ENCODE measurements at places on chromosomes 11 and 22.

- peak; percentile 69 for DNase-seq
Observed at GRCh38 chr22:26585104-26585790, 4.7 kb downstream of the TPST2 start.

GRCh38 chr11:61694946-61695706, 14.9 kb downstream of the DAGLA start:
- DNase-seq, result no peak

GRCh38 chr22:21948824-21949568, 3.7 kb downstream of the PPM1F start:
- DNase-seq, result no peak

DNA sequence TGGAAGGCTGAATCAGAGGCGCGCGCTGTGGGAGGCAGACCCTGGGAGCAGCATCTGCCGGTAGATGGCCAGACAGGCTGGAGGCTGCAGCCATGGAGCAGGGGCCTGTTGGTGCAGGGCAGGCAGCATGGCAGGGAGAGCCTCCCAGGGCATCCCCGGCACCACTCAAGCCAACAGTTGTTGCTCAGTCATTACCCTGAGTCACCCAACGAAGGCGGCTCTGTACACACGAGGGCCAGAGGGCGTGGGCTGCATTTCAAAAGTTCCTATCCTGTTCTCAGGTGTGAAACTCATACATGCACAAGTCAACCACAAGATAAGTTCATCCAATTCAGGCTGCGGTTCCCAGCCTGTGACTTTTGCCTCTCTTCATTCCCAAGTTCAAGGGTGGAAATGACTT, 2.6 kb downstream of the ANO1 start:
- no peak for DNase-seq

DNA sequence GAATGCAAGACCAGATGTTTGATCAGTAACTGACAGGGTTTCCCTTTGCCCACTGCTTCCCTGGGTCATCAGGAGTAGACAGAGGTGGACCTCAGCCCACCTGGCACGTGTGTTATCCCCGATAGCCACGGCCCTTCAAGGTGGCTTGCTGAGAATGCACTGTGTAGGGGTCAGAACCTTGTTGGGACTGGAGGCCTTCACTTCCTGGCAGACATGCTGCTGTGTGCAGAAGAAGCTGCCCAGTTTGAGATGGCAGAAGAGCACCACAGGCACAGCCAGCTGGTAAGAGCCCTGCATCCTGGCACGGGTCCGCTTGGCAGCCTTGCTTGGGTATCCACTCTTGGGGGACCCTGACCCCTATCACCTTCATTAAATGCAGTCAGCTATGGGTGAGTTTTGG, 81.8 kb downstream of the SFI1 start:
- no peak for DNase-seq

- no peak for DNase-seq
Observed at GRCh38 chr11:23947883-23948282, 549.0 kb upstream of the LUZP2 start.

- DNase-seq, result no peak
Observed at GRCh38 chr11:2663915-2664314, 35.9 kb downstream of the KCNQ1OT1 start.

DNA sequence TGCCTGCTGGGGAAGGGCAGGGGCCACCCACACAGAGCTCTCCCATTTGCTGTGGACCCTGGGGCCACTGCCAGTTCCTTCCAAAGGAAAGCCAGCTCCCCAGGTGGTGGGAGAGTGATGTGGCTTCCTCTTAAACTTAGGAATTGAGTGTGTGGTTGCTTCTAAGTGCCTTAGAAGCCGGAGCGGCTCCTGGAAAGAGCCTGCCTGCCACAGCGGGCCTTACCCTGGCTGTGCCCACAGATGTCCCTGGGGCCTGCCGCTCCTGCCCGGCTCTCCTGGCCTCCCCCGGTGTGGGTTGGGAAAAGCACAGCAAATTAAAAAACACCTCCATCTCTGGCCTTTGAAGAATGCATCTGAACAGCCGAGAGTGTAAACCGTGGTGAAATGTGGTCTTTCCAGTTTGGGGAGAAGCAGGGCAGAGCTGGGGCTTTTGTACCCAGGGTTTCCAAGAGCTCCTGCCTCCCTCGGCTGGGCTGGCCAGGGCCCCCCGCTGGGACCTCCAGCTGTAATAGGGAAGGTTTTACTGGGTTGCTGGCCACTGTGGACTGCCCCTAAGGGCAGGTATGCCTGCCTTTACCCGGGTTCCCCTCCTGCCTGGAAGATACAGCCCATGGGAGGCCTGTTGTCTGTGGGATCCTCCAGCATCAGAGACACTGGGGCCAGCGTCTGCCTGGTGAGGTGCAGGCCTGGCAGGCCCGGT, 30.2 kb downstream of the LRP5 start:
- no peak for DNase-seq

GRCh38 chr22:38762551-38762983, 6.8 kb upstream of the SUN2 start:
- no peak for DNase-seq

- DNase-seq, result no peak
Observed at GRCh38 chr11:123184531-123184930, 10.5 kb downstream of the CLMP start.

DNA sequence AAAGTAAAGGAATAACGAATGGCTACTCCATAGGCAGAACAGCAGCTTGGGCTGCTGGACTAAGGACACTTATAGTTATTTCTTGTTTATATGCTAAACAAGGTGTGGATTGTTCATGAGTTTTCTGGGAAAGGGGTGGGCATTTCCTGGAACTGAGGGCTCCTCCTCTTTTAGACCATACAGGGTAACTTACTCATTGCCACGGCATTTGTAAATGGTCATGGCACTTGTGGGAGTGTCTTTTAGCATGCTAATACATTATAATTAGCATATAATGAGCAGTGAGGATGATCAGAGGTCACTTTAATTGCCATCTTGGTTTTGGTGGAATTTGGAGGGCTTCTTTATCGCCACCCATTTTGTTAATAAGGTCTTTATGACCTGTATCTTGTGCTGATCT, 7.0 kb downstream of the OR4X1 start:
- no peak for DNase-seq

- no peak for DNase-seq
Observed at GRCh38 chr11:59137190-59137589, 5.5 kb upstream of the FAM111A start.

GRCh38 chr22:40703736-40704135, 24.5 kb downstream of the MCHR1 start:
- DNase-seq, result no peak

GRCh38 chr22:22789922-22790845, 97.4 kb upstream of the IGLL5 start:
- DNase-seq, result no peak

DNA sequence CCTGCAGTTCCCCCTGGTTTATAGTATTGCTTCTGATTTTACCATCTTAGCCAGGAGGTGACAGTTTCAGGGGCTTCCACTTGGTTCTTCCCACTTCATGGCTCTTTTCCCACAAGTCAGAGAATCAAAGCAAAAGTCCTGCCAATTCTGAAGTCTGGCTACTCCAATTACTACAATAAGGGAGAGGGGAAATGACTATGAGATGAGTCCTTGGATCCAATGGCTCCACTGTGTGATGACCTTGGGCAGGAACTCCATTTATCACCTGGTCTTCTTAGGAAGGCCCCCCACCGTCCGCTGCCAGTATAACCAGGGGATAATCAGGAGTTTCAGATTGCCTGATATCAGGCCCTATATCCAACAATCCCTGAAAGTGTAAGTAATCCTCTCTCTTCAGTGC, 31.6 kb upstream of the CCND1 start:
- DNase-seq, result no peak

- no peak for DNase-seq
Observed at GRCh38 chr22:44019416-44019815, 4.7 kb upstream of the PARVB start.

- DNase-seq, result no peak
Observed at GRCh38 chr22:43666457-43666856, 145.6 kb downstream of the EFCAB6 start.

GRCh38 chr11:27153136-27153535, 112.5 kb downstream of the BBOX1 start:
- no peak for DNase-seq

DNA sequence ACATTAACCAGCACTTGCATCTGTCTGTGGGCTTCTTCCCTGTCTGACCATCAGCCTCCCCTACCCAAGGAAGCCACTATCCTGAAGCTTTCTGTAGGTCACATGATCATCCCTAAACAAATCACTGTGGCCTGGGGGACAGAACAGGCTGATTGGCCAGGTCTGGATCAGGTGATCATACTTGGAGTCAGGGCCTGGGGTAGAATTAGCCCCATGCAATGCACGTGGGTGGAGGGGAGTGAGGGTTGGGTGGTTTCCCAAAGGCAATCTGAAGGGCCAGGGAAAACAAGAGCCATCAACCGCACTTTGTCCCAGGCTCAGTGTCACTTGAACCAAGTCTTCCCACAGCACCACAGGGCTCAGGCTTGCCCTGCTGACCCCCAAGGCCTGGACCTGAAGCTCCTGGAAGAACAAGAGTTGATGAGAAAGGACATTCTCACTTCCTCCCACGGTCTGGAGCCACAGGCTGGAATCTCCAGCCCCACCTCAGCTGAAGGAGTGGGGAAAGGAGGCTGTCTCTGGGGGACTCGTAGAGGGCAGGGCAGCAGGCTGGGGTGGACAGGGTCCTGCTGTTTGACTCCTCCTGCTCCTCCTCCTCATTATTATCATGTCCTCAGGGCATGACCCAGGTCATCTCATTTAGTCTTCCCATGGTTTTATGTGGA, 31.5 kb upstream of the TSPAN18 start:
- DNase-seq, result no peak

GRCh38 chr22:48425641-48426040, 1402.0 kb downstream of the BRD1 start:
- no peak for DNase-seq

GRCh38 chr11:9761441-9761945, 97.6 kb downstream of the SWAP70 start:
- no peak for DNase-seq

GRCh38 chr11:45659031-45659817, 6.2 kb downstream of the CHST1 start:
- DNase-seq, result no peak

DNA sequence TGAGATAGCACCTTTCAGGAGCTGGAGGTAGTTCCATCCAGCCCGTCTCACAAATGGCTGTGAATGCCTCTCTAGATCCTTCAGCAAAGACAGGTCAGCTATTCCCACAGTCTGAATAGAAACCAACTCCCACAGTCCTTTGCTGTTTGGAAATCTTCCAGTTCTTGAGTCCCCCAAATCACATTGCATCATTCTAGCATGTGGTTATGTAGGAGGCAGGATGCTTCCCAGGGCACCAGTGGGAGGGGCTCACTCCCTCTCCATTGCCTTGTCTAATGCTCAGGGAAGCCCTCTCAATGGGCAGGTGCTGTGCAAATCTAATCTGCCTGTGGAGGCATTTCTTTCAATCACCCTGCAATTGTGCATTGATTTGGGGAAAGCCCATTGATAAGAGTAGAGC, 14.6 kb downstream of the NAV2 start:
- no peak for DNase-seq

- DNase-seq, result no peak
Observed at GRCh38 chr11:130179396-130180306, 20.1 kb downstream of the ST14 start.

- no peak for DNase-seq
Observed at GRCh38 chr11:96028746-96029145, 104.8 kb upstream of the MTMR2 start.

DNA sequence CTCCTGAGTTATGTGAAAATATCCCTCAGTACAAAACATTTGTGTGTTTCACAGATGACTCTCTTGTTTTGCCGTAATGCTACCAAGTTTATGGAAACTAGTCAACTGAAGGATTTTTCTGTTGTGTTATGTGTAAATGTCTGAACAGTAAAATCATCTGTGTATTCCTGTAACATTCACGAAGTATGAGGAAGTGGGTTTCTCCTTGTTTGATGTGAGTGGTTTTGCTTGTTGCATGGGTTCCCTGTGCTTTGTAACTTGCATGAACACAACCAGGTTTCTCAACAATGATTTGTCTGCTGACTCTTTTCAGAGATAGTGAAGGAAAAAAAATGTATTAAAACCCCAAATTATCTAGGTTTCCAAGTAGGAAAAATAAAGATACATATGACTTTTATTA, 138.1 kb downstream of the PGR start:
- DNase-seq, result no peak

DNA sequence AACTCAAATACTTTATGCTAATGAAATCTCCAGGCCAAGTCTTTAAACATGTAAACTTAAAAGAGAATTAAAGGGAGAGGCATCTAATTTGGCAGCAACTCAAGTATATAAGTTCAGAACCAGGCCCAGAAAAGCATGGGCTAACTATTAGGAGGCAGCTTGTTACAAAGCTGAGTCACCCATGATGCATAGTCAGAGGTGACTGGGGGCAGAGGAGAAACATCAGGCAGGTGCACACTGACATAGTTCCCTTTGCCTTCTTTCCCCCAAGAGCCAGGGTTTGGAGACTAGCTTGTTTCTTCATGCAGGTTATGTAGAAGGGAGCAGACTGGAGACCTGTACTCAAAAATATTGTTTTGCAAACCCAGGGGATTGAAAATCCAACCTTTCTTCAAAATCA, 619.0 kb downstream of the SOX6 start:
- no peak for DNase-seq

DNA sequence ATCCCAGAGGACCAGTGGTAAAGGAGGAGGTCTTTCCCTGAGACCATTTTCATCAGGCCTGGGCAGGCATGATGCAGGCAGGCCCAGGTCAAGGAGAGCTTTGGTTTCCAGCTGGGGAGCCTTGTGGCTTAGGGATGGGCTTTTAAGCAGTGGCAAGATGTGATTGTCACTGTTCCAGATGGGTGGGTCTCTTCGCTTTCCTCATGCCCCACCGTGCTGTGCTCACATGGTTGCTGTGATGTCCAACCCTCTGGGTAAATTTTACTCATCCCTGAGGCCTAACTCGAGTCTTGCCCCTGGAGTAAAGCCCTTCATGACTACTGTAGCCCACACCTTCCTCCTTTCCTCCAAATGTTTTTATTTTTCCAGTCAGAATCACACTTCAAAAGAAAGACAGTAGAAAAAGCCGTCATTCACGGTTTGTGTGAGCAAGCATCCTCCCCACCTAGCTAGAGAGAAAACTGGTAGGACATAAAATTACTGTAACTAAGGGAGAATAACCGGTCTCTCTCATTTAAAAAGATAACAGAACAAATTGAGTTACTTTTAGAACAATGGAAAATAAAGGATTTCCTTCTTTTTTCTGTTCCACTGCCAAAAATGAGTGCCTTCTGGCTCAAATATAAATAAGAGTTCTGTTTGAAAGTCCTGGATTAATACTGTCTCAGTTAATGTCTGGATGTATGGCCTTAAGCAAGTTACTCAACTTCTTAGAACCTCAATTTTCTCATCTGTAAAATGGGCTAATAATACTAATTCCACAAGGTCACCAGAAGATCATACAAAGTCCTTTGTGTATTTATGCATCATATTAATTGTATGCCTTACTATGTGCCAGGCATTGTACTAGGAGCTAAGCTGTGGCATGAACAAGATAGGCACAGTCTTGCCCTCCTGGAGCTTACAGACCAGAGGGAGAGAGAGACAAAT, 84.9 kb downstream of the ME3 start:
- no peak for DNase-seq
